ENCODE measurements at places on chromosomes 6 and 20. TPM values are rescaled to one million over a fixed set of nuclear protein-coding genes. Genes with fewer than 3 reads are reported as not detected.

DNA sequence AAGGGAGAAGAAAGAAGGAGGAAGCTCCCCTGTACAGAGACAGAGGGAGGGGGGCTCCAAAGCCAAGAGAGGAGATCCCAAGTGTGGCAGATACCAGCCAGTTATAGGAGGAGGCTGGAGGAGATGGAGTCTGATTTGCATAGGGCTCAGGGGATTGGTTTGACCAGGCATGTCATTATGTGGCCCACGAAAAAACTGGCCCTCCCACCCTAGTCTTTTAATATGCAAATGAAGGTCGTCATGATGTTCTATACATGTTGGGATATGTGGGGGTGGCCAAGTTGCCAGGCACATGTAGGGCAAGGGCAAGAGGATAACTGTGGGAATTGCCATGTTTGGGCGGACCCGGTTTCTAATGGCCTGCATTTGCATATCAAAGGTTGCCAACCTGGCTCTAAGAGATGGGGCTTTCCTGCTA, 17.6 kb upstream of the ZFP64 start:
- peaks cover 9% of the 10 kb centered on the region for H3K27me3 ChIP-seq
- H3K36me3 ChIP-seq: no peaks in the 10 kb centered on the region
- no peak overlapping the region for H3K4me3 ChIP-seq
- peaks cover 6% of the 10 kb centered on the region for H3K4me1 ChIP-seq
- DNase-seq: no peak

GRCh38 chr6:154648188-154648887, 84.9 kb upstream of the SCAF8 start:
- no peaks in the 10 kb centered on the region for H3K4me1 ChIP-seq
- no peak for DNase-seq
- no peak overlapping the region for H3K4me3 ChIP-seq
- no peaks in the 10 kb centered on the region for H3K36me3 ChIP-seq
- no peak overlapping the region for H3K27ac ChIP-seq
- no peaks in the 10 kb centered on the region for H3K27me3 ChIP-seq

GRCh38 chr20:48919882-48920526, 1.5 kb upstream of the ARFGEF2 start:
- H3K27me3 ChIP-seq: no peaks in the 10 kb centered on the region
- no peak for DNase-seq
- peaks cover 35% of the 10 kb centered on the region for H3K4me1 ChIP-seq

- H3K27me3 ChIP-seq: no peaks in the 10 kb centered on the region
- H3K36me3 ChIP-seq: peaks cover 1% of the 10 kb centered on the region
- H3K4me1 ChIP-seq: no peaks in the 10 kb centered on the region
- no peak overlapping the region for H3K4me3 ChIP-seq
- no peak for DNase-seq
Measured at GRCh38 chr6:140346428-140346827, 972.0 kb upstream of the CITED2 start.

Gene MYL9
- total RNA-seq: 19.7 TPM

DNA sequence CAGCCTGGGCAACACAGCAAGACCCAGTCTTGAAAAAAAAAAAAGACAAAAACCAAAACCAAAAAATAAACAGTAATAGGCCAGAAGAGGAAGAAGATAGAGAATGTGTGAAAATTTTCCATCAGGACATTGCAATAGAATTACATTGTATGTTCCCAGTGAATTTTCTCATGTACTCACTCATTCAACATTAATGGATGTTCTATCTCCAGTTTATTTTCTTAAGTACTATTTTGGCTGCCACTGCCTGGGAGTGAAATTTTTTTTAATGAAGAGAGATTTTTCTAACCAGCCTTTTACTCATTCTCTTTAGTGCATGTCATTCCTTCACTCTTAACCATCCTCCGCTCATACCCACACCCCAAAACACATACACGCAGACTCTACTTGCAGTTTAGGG, 282.8 kb downstream of the ALDH8A1 start:
- no peak overlapping the region for H3K27ac ChIP-seq
- no peaks in the 10 kb centered on the region for H3K36me3 ChIP-seq
- no peak for DNase-seq
- no peaks in the 10 kb centered on the region for H3K4me1 ChIP-seq
- peaks cover 2% of the 10 kb centered on the region for H3K27me3 ChIP-seq

GRCh38 chr6:24931296-24931695, 4.5 kb downstream of the RIPOR2 start:
- H3K4me1 ChIP-seq: peaks cover 61% of the 10 kb centered on the region
- no peak for DNase-seq
- H3K36me3 ChIP-seq: peaks cover 5% of the 10 kb centered on the region
- H3K27ac ChIP-seq: peak overlapping the region; percentile 1
